ENCODE measurements at places on chromosomes 6 and 20. TPM values are rescaled to one million over a fixed set of nuclear protein-coding genes. Genes with fewer than 3 reads are reported as not detected.

AFDN gene
- total RNA-seq, result 40.5 TPM

PRR18 gene
- 0.70 TPM for total RNA-seq

C6orf58 gene
- total RNA-seq, result not detected

DNA sequence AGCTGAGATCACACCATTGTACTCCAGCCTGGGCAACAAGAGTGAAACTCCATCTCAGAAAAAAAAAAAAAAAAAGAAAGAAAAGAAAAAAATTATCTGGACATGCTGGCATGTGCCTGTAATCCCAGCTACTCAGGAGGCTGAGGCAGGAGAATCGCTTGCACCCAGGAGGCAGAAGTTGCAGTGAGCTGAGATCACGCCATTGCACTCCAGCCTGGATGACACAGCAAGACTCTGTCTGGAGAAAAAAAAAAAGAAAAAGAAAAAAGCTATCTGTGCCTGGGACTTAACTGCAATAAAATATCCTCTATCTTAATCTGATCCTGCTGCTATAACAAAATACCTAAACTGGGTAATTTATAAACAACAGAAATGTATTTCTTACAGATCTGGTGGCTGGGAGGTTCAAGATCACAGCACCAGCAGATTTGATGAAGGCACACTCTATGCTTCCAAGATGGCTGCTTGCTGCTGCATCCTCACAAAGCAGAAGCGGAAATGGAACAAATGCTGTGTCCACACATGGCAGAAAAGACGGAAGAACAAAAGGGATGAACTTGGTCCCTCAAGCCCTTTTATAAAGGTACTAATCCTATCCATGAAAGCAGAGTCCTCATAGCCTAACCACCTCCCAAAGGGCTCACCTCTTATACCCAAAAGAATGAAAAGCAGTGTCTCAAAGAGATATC, 273.3 kb upstream of the JARID2 start:
- no peaks in the 10 kb centered on the region for H3K4me1 ChIP-seq
- no peak overlapping the region for H3K4me3 ChIP-seq
- DNase-seq, result no peak
- H3K36me3 ChIP-seq, result peaks cover 3% of the 10 kb centered on the region
- H3K27me3 ChIP-seq, result no peaks in the 10 kb centered on the region

- H3K4me3 ChIP-seq, result no peak overlapping the region
- H3K27ac ChIP-seq, result peak overlapping the region; percentile 64
- peaks cover 47% of the 10 kb centered on the region for H3K4me1 ChIP-seq
- no peaks in the 10 kb centered on the region for H3K27me3 ChIP-seq
- peaks cover 1% of the 10 kb centered on the region for H3K36me3 ChIP-seq
Observed at GRCh38 chr6:140059947-140060346, 685.5 kb upstream of the CITED2 start.

DNA sequence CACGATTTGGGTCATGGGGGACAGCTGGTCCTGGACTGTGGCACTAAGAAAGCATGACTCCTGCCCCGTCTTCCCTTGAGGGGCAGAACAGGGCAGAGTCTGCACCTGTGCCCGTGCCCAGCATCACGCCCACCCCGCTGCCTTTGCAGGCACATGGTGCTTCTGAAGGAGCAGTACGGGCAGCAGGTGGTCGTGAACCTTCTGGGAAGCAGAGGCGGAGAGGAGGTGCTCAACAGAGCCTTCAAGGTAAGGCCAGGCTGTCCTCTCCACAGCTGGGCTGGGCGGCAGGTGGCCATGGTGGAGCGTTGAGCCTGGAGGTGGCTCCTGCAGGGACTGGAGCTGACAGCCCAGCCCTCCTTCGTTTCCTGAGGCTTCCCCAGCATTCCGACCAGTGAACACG, 77.4 kb downstream of the SYNJ2 start:
- H3K4me1 ChIP-seq, result peaks cover 35% of the 10 kb centered on the region
- no peaks in the 10 kb centered on the region for H3K27me3 ChIP-seq
- peak overlapping the region; percentile 59 for H3K27ac ChIP-seq
- no peak overlapping the region for H3K4me3 ChIP-seq
- H3K36me3 ChIP-seq, result peaks cover 17% of the 10 kb centered on the region

GRCh38 chr6:93447874-93448273, 28.5 kb upstream of the EPHA7 start:
- H3K4me1 ChIP-seq, result peaks cover 23% of the 10 kb centered on the region
- no peak for DNase-seq
- no peak overlapping the region for H3K4me3 ChIP-seq

GRCh38 chr6:79813143-79813850, 134.1 kb downstream of the ELOVL4 start:
- DNase-seq, result no peak
- no peaks in the 10 kb centered on the region for H3K36me3 ChIP-seq
- peaks cover 8% of the 10 kb centered on the region for H3K4me1 ChIP-seq
- peaks cover 16% of the 10 kb centered on the region for H3K27me3 ChIP-seq
- H3K27ac ChIP-seq, result no peak overlapping the region

DNA sequence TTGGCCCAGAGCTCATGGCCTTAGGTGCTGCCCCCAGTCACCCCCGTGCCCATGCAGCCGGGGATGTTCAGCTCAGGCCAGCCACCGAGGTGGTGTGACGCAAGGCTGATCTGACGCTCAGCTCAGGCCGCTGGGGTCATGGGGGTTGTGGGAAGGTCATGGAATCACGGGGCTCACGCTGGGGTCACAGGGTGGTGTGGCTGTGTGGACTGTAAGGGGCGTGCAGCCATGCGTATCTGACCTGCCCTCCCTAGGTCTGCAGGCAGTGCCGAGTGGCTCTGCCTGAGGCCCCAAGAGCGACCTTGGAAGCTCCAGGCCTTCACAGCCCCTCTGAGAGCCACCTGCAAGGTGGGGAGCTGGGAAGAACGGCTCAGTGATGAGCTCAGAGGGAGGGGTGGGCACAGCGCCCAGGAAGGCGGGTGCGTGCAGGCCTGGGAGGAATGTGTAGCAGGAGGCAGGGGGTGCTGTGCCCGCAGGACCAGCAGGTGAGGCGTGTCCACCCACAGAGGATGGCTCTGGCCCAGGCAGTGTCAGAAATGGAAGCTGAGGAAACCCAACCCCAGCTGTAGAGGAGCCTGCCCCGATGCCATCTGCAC, 27.8 kb downstream of the CHRNA4 start:
- no peak overlapping the region for H3K4me3 ChIP-seq
- peaks cover 19% of the 10 kb centered on the region for H3K27me3 ChIP-seq
- no peaks in the 10 kb centered on the region for H3K36me3 ChIP-seq

DNA sequence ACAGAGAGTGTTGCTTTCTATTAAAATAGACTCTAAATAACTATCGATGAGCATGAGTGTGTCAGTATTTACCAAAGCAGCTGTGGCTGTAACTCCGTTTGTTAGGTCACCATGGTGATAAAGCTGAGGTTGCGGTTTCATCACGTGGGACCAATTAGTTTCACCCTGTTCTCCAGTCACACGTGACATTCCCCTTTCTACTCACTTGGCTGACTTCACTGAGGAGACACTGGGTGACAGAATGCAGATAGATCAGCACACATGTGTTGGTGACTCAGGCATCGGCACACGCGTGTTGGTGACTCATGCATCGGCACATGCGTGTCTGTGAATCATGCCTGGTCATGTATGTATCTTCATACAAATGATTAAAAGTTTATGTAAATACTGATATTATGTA, 285.4 kb downstream of the THBS2 start:
- H3K27me3 ChIP-seq, result no peaks in the 10 kb centered on the region
- no peak for DNase-seq
- no peak overlapping the region for H3K4me3 ChIP-seq
- peak overlapping the region; percentile 77 for H3K27ac ChIP-seq
